ENCODE measurements at places on chromosomes 1 and 21.

- peak; percentile 49 for DNase-seq
These were observed 12.7 kb upstream of the RAB4A start for GRCh38 chr1:229258031-229258756.

- no peak for DNase-seq
These were observed 4.6 kb upstream of the UMODL1 start for GRCh38 chr21:42066521-42066920.

DNA sequence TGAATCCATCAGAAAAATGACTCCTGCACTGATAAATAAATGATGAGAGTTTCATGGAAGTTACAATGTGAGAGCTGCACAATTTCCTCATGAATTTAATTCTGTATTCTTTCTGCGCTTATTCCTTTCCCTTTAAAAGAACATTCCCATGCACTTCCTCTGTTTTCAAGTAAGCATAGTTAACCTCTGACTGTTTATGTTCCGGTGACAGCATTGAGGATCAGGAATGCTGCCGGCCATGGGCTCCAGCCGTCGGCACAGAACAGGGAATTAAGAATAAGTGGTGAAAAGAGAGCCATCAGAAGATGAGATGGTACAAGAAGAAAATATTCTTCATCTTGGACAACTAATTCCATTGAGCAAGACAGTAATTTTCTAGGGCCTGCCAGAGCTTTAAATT is 65.3 kb downstream of the SUSD4 start:
- no peak for DNase-seq

DNA sequence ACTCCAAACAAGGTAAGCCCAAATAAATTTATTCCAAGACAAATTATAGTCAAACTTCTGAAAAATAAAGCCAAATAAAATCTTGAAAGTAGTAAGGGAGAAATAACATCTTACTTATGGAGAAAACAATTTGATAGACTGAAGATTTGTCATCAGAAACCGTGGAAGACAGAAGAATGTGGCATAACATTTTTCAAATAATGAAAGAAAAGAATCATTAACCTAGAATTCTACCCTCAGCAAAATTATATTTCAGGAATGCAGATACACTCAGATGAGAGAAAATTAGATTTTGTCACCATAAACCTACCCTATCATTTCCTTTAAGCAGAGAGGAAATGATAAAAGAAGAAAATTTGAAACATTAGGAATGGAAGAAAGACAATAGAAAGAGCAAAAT is 27.3 kb upstream of the PADI1 start:
- DNase-seq, result no peak

- DNase-seq, result no peak
These were observed 140.4 kb upstream of the C1orf105 start for GRCh38 chr1:172279939-172280636.

- DNase-seq, result no peak
These were observed 26.3 kb downstream of the CCDC185 start for GRCh38 chr1:223419561-223419960.

DNA sequence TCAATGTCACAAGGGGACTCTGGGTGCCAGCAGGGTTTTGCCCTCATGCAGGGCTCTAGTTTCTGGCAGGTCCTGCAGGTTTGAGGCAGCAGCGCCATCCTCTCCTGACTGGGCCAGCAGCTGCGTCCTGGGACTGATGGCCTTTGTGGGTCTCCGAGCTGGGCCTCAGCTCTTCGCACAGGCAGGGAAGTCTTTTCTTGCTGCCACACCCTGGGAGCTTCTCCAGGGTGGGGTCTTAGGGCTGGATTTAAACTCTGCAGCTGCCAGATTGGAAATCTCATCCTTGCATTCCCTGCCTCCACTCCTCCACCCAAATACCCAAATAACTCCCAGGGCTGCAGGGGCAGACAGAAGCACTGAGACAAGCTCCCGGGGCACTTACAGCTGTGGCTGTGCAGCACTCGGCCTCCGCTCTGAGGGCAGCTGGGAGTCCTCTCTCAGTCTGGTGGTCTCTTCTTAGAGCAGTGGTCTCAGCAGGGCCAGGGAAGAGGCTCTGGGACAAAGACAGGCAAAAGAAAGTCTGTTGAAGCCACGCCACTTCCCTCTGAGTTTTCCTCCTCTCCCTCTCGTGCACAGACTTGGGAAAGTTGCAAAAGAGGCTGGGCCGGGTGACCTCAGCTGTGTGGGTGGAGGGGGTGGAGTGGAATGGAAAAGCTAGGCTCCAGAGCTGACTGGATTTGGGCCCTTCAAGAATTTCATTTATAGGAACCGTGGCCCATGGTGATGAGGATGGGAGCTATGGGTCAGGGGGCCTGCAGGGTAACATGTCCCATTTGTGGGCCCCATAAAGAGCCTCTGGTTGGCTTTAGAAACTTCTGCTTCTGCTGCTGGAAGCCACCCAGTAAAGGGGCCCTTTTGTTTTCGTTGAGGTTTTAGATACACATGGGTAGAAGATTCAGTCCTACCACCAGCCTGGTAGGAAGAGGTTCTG is at the start of gene RAB7B:
Gene RAB7B (minus strand): TSS at position 525 of the 931 bp plus-strand sequence. CDS start 9,260 bp downstream, outside the sequence.
- no peak for DNase-seq

- no peak for DNase-seq
These were observed 33.6 kb downstream of the CHML start for GRCh38 chr1:241606544-241606943.

Measured in stimulated activated CD4-positive, alpha-beta T cell treated with anti-CD3 and anti-CD28 coated beads, Interleukin-4, amount 100 ng/mL, for 1 hour (primary cell).